HFF-Myc (cell line): ENCODE measurements at places on chromosomes 5 and 9.

DNA sequence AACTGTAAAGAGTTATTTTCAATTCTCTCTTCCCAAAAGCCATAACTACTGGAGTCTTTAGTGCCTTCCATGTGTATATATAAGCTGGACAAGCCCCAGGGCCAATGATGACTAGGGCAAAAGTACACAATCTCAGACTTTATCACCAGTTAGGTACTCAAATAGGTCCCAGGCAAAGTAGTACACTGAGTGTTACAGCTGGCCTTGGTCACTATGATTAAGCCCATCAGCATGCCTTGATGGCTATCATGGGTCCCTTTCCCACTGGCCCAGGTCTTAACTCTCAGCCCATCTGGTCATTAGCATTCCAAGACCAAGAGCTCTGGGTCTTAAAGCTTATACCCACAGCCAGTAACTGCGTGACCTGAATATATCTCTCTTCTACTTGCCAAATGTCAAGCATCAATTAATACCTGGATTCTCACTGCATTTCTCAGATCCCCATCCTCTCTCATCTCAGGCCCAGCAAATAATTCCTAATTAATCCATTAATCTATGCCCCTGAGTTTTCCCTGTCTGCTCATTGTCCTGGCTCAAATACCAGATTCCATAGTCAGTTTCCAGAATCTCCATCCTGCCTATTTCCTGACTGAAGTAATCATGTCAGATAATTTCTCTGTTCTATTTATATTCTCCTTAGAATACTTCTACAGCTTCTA, 62.3 kb downstream of the NR6A1 start:
- DNase-seq, result no peak

DNA sequence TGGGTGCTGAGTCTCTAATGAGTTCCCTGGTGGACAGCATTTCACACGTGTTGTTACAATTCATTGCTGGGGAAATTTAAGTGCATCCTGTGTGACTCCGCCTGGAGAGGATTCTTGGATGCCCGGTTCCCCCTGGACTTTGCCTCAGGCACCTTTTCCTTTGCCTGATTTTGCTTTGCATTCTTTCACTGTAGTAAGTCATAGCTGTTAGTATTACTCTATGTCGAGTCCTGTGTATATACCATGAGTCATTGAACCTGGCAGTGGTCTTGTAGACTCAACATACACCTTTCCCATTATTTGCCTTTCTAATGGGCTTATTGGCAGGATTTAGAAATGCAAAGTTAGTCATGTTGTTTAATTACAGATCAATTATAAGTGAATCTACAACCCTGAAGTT, 81.9 kb upstream of the DHFR start:
- no peak for DNase-seq

DNA sequence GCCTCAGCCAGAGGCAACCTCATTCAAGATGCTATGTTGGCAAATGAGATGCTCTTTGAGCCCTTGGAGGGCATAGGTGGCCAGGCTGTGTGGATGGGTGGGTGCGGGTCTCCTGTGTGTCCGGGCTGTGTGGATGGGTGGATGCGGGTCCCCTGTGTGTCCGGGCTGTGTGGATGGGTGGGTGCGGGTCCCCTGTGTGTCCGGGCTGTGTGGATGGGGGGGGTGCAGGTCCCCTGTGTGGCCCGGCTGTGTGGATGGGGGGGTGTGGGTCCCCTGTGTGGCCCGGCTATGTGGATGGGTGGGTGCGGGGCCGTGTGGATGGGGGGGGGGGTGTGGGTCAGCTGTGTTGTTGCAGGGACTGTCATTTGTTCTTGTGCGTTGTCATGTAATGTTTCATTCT, 136.6 kb upstream of the COL5A1 start:
- DNase-seq, result no peak

DNA sequence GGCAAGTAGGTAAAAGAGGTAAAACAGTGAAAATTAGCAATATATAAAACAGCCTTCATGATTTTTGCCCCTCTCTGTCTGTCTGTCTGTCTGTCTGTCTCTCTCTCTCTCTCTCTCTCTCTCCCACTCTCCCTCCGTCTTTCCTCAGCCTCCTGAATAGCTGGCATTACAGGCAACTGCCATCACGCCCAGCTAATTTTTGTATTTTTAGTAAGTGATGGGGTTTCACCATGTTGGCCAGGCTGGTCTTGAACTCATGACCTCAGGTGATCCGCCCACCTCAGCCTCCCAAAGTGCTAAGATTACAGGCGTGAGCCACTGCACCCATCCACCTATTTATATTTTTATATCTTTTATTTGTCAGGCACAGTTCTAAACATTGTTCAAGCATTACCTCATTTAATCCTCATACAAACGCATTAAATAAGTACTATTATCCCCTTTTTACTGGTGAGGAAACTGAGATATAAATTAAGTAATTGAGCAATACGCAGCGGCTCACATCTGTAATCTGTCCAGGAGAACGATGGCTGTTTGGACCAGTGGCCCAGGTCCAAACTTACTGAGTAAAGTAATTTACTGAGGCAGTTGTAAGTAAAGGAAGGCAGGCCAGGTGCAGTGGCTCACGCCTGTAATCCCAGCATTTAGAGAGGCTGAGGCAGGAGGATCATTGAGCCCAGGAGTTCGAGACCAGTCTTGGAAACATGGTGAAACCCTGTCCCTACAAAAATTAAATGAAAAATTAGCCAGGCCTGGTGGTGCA, 60.9 kb downstream of the UBE2R2 start:
- DNase-seq, result no peak

- DNase-seq, result no peak
These were observed 17.3 kb downstream of the TCF7 start for GRCh38 chr5:134131578-134132350.

GRCh38 chr5:152264645-152265254, 140.3 kb downstream of the NMUR2 start:
- no peak for DNase-seq

DNA sequence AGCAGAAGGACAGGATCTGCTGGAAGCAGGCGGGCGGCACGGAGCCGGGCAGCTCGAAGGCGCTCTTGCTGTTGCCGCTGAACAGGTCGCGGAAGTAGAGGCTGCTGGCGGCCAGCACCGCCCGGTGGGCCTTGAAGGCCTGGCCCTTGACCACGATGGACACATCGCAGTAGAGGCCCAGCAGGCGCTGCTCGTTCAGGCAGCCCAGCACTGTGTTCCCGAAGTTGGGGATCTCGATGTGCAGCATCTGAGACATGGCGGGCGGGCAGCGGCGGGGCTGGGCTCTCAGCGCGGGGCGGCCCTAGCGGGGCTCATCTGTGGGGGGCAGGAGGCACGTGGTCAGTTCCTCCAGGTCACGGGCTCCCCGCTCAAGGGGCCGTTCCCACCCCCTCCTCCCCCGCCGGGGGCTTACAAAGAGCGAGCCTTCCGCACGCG, 44.8 kb downstream of the NACC2 start:
- DNase-seq, result no peak

GRCh38 chr5:155529362-155529761, 515.8 kb downstream of the KIF4B start:
- no peak for DNase-seq

DNA sequence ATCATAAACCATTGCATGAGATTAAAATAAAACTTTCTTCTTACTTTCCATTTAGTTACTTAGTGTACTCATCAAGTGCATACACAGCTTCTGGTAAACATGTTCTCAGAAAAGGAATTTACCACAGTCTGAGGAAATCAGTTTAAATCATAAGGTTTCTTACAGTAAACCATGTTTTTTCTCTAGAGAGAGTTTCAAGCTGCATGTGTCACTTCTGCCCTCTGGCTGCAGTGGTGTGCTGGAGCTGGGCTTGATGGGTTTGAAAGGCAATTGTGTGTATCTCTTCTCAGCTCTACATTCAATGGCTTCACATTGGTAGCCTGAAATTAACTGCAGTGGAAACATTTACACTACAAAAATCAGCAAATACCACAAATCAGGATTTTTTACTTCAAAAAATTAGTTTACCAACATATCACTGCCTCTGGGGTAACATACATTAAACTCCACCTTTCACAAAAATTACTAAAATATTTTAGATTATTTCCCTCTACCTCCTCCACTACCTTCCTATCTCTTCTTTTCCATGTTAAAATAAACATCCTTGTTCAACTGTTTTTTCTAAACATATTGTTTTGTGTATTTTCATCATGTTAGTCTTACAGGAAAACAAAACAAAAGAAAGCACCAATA, 414.3 kb downstream of the ANXA1 start:
- no peak for DNase-seq
